Anterior cingulate cortex (tissue), 58 donors: ENCODE measurements at places on chromosomes 6 and 20.

DNA sequence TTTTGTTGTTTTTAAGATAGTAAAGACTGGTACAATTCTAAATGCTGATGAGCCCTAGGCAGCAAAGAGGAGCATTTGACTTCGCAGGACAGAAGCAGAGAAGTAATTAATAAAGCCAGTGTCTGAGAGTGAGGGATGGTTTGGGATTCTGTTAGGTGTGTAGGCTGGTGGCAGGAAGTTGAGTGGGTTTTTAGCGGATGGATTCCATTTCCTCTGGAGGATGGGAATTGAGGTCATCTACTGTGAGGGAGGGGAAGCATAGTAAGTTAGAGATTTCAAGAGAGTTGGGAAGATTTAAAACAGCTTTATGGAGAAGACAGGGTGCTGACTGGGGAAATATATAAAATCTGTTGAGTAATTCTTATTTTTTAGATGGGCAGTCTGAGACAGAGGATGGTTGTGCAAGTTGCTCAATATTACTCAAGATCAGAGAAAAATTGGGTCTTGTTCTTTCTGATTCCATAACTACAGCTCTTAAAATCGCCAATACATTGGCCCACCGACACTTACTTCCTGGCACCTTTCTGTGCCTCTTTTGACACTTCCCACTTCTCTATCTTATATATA is 48.8 kb downstream of the PRL start:
- DNase-seq, result no peak

DNA sequence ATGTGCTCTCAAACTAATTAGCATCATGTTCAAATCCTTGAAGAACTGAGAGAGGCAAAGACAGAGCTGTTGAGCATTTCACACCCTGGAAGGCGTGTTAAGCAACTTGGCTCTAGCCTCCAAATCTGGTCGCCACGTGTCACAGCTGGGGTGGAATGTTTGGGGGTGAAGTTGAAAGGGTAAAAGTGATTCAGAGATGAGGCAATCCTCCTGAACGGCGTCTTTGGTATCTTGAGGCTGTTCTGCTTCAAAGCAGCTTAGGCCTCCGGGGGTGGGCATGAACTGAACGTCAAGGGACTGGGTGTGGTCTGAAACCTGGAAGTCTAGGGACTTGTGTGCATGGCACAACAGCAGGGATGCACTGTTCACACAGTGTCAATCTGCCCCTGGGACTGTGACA is 62.3 kb downstream of the TRAM2 start:
- no peak for DNase-seq

- no peak for DNase-seq
These were observed 41.3 kb downstream of the IRAK1BP1 start for GRCh38 chr6:78908621-78909020.

GRCh38 chr20:14343491-14344065 is 6.2 kb upstream of the FLRT3 start:
- DNase-seq, result no peak

- no peak for DNase-seq
These were observed 18.7 kb downstream of the ZNF451 start for GRCh38 chr6:57108691-57109090.

DNA sequence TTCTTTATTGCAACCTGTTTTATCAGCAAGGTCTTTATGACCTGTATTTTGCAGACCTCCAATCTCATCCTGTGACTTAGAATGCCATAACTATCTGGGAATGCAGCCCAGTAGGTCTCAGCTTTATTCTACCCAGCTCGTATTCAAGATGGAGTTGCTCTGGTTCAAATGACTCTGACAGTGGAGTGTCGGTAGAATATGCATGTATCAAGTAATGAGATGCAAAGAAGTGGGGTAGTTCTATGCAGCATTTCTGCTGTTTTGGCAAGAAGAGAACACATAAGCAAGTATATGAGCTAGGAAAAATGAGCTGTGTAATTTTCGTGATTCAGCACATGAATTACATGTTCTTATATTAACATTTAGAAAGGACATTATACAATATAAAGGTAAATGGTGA is 185.9 kb downstream of the DOK5 start:
- no peak for DNase-seq

- no peak for DNase-seq
These were observed 38.2 kb downstream of the KIAA1755 start for GRCh38 chr20:38222231-38222922.

- no peak for DNase-seq
These were observed 251.2 kb downstream of the GJA1 start for GRCh38 chr6:121686611-121687023.

- no peak for DNase-seq
These were observed 53.6 kb upstream of the KIF16B start for GRCh38 chr20:16626849-16627248.
